ENCODE measurements at places on chromosomes 3 and 15.

DNA sequence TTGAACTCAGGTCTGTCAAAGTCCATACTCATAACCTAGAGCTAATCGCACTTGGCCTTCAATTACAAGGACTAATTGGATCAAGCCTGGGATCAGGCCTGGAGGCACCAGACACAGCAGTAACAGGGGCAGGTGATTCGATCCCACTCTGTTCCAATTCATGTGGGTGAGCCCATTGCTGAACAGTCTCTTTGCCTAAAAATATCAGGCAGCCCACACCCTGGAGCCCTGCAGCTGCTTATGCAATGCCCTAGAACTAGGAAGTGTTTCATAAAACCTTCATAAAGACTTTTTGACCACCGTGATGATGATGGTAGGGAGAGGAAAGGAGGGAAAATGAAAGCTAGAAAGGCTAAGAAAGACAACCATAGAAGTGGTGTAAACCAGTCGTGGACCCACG, 47.8 kb upstream of the NEO1 start:
- DNase-seq = no peak

GRCh38 chr15:47685141-47685870, 32.0 kb upstream of the SEMA6D start:
- no peak for DNase-seq

DNA sequence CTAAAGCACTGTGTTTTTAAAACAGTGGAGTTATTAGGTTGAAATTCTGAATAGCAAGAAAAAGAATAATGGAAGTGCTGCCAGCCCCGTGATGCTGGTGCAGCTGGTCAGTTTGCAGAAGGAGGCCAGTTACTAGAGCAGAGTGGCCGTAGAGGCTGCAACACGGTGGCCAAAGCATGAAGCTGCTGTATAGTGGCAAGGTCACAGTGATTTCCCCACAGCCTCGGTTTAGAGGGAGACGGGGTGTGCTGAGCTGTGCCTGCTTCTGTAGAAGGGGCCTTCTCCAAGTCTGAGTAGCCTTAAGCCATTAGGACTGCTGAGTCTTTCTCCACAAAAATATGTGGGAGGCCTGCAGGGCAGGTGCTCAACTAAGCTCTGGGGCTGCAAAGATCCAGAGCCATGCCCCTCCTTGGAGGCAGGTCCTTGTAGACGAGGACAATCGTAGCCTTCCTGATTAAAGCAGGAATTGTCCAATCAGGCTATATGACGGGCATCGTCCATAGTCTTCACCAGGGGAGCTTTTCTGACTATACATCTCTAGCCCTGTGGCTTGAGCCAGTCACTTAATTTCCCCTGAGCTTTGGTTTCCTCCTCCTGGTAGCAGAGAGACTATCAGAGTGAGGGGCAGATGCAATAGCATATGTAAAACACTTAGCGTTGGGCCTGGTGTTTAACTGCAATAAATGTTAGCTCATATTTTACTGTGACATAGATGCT, 151.6 kb downstream of the PGPEP1L start:
- no peak for DNase-seq

DNA sequence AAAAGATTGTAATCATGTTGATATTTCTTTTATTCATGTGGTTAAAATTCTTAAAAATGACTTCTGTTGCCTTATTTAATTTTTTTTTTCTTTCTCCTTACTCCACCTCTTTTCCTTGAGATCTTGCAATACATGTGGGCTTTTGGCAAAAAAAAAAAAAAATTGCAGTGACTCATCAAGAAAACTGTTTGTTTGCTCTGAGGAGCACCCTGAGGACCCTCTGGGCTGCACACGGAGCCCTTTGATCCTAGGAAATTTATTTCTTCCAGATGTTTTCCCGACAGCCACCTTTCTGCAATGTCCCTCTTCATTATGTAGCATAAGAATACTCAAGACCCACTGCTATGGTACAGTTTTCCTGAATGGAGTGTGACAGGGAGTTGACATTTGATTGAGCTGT, 371.7 kb downstream of the ZBTB20 start:
- no peak for DNase-seq

GRCh38 chr15:47839233-47839825, 122.0 kb downstream of the SEMA6D start:
- DNase-seq = no peak

- no peak for DNase-seq
Observed at GRCh38 chr15:69939513-69940440, 157.9 kb downstream of the TLE3 start.

GRCh38 chr15:77500989-77501388, 80.3 kb downstream of the HMG20A start:
- DNase-seq = no peak

DNA sequence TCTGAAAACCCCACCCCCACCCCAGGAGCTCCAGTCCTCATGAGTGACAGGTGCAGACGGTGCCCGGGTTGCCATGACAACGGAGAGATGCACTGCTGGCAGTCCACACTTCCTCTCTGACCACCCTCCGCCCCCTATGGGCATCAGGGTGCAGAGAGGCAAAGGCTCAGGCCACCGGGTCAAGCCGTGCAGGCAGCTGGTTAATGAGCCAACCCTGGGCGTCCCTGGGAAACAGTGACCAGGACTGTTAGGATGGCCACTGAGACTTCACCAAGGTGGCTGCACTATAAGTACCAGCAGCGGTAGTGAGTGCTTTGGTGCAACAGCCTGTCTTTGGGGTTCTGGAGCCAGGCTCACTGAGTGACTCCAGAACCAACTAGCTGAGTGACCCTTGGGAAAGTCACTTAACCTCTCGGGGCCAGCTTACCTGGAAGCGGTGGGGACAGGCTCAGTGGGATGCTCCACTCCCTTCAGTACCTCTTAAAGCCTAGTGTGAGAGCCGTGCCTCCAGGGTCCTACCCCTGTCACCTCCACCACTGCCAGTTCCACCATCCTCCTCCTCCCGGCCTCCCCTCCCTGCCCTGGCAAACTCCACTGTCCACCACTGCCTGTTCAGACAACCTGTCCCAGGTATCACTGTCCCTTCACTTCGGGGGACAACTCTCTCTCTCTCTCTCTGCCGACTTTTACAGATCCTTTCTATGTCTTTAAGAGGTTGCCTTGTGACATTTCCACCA, 121.0 kb upstream of the PRR20G start:
- no peak for DNase-seq
